ENCODE measurements at places on chromosomes 5 and 9.
A peak's percentile ranks its signal among the peaks of the same experiment; 100 is the strongest.

DNA sequence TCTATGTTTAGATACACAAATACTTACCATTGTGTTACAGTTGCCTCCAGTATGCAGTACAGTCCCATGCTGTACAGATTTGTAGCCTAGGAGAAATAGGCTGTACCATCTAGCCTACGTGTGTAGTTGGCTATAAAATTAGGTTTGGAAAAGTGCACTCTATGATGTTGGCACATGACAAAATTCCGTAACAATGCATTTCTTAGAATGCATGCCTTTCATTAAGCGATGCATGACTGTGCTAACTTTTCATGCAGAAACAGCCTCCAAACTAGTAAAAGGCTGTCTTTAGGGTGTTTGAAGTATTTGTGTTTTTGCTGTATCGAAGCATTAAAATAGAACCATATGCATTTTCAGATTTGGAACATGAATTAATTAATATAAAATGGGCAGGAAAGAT is 157.9 kb downstream of the RMI1 start:
- no peak for DNase-seq

GRCh38 chr5:57429513-57430120 is 53.0 kb downstream of the ACTBL2 start:
- no peak for DNase-seq

DNA sequence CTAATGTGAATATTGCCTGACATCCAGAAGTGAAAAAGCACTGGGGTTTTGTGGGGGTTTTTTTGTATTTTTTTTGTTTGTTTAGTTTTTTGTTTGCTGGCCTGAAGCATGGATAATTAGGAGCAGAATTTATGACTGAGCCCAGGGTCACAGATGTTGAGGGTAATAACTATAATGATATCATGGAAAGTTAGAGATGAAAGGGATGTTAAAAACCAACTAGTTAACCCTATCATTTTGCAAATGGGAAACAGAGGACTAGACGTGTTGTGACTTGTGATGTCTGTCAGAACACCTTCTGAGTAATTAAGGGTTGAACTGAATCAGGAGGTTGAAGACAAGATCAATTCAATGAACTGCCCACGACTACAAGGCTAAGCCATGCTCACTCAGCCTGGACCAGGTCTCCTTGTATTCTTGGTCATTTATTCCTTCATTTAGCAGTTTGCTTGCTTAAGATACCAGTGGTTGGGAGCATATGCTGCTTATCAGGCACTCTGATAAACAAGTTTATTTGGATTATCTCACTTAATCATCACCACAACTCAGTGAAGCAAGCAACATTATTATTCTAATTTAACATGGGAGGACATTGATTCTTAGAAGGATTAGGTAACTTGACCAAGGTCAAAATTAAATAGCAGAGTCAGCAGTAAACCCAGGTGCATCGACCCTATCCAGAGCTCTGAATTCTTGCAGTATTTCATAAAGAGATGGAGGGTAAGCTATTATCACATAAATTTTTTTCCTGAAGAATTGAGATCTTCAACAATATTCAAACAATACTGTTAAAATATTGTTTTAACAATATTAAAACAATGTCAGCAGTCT is 75.7 kb upstream of the PIK3R1 start:
- DNase-seq, result no peak

DNA sequence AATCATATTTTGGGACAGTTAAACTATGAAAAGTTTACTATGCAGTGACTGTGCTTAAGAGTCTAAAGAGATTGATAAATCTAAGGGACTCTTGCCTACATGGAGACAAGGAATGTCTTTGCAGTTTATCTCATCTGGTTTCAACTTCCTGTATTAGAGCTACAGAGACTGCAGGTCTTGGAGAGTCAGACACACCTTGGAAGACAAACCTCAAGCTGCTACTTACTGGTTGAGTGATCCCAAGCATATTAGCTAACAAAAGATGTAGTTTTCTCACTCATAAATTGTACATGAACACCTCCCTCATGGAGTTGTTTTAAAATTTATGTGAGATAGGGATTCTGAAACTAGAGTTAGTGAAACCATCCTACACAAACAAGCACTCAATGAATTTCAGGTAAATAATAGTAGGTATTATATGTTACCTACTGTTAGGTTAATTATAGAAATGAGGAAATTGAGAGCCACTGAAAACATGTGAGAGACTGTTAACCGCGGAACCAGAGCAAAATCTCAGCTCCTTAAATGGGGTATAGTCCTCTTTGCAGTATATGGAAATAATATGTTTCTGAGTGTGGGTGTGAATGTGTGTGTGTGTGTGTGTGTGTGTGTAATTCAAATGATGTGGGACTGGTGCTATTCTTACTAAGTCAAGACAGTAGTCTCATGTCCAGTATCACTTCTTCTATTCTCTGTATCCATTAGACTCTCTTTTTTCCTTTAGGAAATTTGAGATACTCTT is 752.1 kb downstream of the DTWD2 start:
- no peak for DNase-seq

- DNase-seq, result no peak
Measured at GRCh38 chr5:59685191-59685530, 208.4 kb downstream of the PDE4D start.

GRCh38 chr9:108549184-108549583 is 306.6 kb downstream of the ACTL7B start:
- no peak for DNase-seq

DNA sequence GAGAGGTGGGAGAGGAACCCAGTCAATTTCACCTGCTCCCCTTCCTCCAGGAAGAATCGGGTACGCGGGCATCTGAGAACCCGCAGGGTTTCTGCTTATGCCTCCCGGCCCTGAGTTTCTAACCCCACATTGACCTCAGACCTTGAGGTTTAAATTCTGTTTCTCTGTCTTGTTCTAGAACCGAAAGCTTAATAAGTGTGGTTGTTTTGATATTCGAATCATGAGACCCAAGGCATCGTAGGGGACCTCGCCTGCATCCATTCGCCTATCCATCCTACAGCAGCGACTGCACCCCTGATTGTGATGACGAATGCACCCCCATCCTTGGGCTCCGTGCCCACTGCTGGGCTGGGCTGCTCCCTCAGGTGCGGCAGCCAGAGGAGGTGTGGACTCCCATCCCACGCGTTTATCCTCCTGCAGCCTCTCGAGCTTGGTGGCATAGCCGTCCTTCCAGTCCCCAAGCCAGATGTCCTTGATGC is 80.8 kb upstream of the IER5L start:
- DNase-seq, result no peak

GRCh38 chr9:132141948-132142594 is 19.8 kb upstream of the NTNG2 start:
- DNase-seq, result no peak

GRCh38 chr9:96317335-96317980 is 15.5 kb upstream of the HSD17B3 start:
- DNase-seq, result peak; percentile 27

GRCh38 chr5:167759057-167759821 is 532.2 kb upstream of the WWC1 start:
- DNase-seq, result no peak

- DNase-seq, result peak; percentile 51
Measured at GRCh38 chr5:55903121-55903701, 52.1 kb downstream of the IL31RA start.

DNA sequence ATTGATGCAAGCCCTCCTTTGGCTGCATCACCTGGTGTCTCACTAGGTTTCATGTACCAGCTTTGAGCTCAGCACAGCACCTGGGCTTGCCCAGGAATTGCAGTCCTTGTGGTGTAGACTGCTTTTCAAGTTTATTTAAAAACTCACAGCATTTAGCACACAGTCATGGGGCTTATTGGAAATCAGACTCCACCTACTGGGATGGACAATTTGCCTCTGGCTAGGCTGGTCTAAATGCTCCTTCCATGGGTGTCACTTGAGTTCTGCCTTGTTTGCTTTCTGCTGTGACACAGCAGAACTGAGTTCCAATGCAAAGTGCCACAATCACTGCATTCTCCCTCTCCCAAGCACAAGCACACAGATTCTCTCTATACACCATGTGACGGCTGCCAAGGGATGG is 453.3 kb downstream of the GABRG2 start:
- DNase-seq, result no peak

DNA sequence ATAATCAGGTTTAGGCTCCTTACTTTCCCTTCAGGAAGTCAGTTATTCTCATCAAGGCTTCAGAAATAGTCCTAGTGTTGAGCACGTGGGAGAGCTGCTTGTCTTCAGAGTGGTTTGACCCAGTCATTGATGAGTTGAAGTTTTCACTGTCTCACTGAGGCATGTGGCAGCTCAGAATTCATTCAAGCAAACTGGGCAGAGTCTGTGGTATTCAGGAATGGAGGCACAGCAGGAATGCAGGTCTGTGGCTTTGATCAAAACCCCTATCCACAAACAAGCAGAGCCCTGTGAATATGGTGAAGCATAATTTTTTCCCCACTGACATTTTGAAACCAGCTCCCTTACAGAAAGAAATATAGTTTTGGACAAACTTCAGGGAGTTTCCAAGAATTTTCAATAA is 207.3 kb downstream of the CD180 start:
- DNase-seq, result no peak

DNA sequence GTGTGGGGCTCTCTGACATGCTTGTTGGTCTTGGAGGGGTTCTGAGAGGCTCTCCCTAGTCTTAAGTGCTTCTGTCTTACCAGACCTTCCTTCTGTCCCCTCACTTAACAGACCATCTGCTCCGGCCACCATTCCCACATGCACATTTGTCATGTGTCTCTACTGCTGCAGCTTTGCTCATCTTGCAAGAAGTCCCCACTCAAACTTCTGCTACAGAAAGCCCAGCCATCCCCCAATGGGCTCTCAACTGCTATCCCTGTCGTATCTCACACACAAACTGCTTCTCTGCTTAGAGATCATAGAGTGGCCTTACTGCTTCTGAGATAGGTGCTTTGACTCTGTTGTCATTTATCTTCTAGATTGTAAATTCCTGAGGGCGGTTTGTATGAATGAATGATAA is 69.4 kb downstream of the NUP214 start:
- DNase-seq, result no peak

DNA sequence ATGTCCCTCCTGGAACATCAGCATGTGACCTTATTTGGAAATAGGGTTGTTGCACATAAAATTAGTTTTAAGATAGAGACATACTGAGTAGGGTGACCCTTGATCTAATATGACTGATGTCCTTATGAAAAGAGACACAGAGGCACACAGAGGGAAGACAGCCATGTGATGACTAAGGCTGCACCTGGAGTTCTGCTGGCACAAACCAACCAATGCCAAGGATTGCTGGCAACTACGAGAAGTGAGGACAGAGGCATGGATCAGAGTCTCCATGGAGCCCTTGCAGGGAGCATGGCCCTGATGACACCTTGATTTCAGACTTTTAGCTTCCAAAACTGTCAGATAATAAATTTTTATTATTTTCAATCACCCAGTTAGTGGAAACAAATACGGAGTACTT is 101.9 kb downstream of the FBXL7 start:
- DNase-seq, result no peak

- DNase-seq, result no peak
Measured at GRCh38 chr9:79301085-79301484, 270.7 kb upstream of the TLE4 start.

GRCh38 chr5:98713856-98714255 is 59.6 kb upstream of the RGMB start:
- no peak for DNase-seq

DNA sequence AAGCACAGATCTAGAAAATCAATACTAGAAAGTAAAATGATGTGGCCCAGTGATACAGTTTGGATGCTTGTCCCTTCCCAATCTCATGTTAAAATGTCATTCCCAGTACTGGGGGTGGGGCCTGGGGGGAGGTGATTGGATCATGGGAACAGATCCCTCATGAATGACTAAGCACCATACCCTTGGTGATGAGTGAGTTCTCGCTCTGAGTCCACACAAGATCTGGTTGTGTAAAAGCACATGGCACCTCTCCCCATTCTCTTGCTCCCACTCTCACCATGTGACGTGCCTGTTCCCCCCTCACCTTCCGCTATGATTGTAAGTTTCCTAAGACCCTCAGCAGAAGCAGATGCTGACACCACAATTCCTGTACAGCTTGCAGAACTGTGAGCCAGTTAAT is 234.2 kb upstream of the CDH6 start:
- no peak for DNase-seq

- no peak for DNase-seq
Measured at GRCh38 chr5:11758321-11758720, 145.9 kb downstream of the CTNND2 start.

GRCh38 chr5:74934949-74935751 is 69.0 kb upstream of the FAM169A start:
- DNase-seq, result no peak

- DNase-seq, result no peak
Measured at GRCh38 chr5:116063950-116064349, 20.9 kb upstream of the COMMD10 start.

GRCh38 chr5:120436996-120437395 is 27.1 kb upstream of the PRR16 start:
- DNase-seq, result no peak

DNA sequence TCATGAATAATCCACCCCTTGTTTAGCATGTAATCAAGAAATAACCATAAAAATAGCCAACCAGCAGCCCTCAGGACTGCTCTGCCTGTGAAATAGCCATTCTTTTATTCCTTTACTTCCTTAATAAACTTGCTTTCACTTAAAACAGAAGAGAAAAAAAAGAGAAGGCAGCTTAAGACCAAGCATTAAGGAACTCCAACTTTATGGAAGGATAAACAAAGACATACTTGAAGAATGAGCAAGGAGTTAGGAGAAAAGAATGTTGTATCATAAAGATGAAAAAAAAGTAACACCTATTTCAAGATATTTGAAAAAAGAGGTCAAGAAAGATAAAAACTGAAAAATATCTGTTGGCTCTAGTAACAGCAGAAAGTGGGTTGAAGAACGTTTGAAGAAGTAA is 107.6 kb downstream of the RNF180 start:
- DNase-seq, result no peak

GRCh38 chr5:83199126-83199525 is 121.8 kb downstream of the XRCC4 start:
- DNase-seq, result no peak

GRCh38 chr9:117821954-117822353 is 117.8 kb downstream of the TLR4 start:
- DNase-seq, result no peak

- no peak for DNase-seq
Measured at GRCh38 chr9:130938652-130939404, at the start of gene FIBCD1. Gene FIBCD1 (minus strand): TSS chr9:130939247. CDS start chr9:130938607, 640 bp downstream.
